ENCODE measurements at places on chromosomes 7 and 10. TPM values are rescaled to one million over a fixed set of nuclear protein-coding genes. Genes with fewer than 3 reads are reported as not detected.
A peak's percentile ranks its signal among the peaks of the same experiment; 100 is the strongest.

Gene SEMA3E
- polyA plus RNA-seq = 12.6 TPM

Gene POM121C
- 21.6 TPM for polyA plus RNA-seq

Gene ZNF777
- polyA plus RNA-seq = 15.0 TPM

Gene C10orf62
- polyA plus RNA-seq = not detected

Gene ANK3
- polyA plus RNA-seq = 10.9 TPM

Gene HMX3
- polyA plus RNA-seq = not detected

Gene AOC1
- polyA plus RNA-seq = not detected

Gene TUBAL3
- 0.05 TPM for polyA plus RNA-seq

Gene H2AZ2
- 127 TPM for polyA plus RNA-seq

DNA sequence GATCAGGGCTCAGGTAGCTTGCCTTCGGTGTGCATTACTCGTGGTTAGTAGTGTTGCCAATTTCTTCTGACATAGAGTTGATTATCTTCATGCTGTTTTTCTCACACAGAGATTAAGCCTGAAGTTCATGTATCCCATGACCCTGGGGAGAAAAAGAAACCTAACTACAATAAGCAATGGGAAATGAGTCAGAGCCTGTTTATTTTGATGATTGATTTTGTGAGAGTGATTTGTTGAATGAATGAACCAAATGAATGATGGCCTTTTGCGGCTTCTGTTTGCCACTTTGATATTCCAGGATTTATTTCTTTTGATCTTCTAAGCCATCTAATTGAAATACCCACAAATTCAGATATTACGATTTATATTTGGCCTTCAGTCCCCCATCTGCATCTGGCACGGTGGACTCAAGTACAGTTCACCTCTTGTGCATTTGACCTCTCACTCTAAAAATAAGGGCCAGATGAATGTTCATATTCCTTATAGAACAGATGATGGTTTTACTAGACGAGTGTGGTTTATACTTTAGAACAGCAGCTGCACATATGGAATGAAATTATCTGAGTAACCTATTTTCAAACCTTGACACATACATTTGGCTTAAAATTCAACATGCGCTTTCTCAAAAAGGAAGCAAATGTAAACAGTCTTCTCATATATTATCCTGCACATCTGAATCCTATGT, 110.7 kb downstream of the PLCE1 start:
- DNase-seq = no peak

- DNase-seq = no peak
Observed at GRCh38 chr10:51862149-51862548, 162.8 kb upstream of the CSTF2T start.

- DNase-seq = peak; percentile 28
Observed at GRCh38 chr10:99435986-99436638, 5.7 kb upstream of the GOT1 start.

DNA sequence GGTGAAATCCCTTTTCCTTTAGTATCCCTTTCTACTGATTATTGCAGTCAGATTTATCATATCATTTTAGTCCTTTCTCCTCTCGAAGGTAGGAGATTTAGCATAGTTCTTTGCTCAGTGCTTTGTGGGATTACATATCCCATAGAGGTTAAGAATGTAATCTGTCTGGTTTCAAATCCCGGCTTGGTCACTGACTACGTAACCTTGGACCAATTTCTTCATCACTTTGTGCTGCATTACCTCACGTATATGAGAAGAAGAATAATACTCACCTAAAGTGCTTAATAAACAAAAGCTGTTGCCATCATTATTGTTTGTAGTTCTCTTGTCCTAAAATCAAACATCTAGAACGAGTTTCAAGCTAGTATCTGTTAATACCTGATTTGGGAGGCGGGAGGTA, 74.0 kb downstream of the KMT2E start:
- no peak for DNase-seq

DNA sequence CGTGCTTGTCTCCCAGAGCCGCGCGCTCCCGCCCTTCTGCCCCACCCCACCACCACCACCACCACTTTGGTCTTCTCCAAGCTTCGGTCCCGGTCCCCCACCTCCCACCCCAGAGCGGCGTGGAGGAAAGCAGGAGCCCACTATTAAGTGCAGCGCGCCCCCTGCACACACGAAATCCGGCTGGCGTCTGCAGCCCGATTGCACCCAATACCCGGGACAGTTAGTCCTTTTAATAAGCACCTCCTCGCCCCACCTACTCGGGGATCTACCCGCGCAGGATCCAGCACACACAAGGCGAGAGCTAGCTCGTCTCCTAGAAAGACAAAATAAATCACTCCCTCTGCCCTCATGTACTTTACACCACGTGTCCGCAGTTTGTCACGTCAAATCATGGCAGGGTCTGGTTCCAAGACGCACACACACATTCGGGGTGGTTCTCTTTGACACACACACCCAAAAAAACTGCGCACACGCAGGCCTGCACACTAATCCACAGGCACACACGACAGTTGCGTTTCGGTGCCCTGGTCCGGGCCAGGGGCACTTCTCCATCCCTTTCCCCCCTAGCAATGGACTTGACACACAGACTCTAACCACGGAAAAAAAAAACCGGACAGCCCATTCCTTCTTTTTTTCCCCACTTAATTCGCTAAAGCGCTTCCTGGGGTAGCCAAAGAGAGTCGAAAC, 1.6 kb downstream of the SFMBT2 start:
- no peak for DNase-seq

- DNase-seq = no peak
Observed at GRCh38 chr10:125762692-125763648, 12.7 kb downstream of the MMP21 start.

DNA sequence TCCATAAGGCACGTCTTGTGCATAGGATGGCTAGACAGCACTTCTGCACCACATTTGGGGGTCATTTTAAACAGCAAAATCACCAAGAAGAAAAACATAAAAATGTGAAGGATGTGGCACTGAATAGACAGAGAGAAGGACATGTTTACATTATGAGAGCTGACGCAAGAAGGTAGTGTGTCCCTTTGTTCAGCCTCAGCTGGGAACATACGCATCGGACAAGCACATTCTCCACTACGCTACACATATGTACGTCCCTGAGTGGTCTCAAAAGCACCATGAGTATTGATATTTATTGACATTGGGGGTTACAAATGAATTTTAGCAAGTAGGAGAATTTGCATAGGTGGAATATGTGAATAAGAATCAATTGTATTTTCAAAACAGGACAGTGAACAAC, 20.2 kb downstream of the DDC start:
- no peak for DNase-seq

GRCh38 chr7:44634187-44634838, 27.9 kb downstream of the OGDH start:
- DNase-seq = no peak

- no peak for DNase-seq
Observed at GRCh38 chr10:127298381-127298780, 102.0 kb upstream of the INSYN2A start.

DNA sequence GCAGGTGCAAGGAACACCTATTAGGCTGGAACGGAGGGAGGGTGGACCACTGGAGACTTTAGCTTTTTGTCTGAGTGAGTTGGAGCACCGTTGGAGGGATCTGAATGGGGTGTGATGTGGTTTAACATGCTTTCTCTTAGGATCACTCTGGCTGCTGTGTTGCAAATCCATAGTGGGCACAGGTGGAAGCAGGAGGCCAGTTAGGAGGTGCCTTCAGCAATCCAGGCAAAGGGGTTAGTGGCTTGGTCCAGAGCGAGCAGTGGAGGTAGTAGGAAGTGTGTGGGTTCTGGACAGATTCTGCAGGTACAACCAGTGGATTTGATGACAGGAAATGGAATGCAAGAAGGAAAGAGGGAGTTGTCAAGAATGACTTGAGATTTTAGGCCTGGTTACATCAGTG, 95.0 kb downstream of the MMRN2 start:
- no peak for DNase-seq

DNA sequence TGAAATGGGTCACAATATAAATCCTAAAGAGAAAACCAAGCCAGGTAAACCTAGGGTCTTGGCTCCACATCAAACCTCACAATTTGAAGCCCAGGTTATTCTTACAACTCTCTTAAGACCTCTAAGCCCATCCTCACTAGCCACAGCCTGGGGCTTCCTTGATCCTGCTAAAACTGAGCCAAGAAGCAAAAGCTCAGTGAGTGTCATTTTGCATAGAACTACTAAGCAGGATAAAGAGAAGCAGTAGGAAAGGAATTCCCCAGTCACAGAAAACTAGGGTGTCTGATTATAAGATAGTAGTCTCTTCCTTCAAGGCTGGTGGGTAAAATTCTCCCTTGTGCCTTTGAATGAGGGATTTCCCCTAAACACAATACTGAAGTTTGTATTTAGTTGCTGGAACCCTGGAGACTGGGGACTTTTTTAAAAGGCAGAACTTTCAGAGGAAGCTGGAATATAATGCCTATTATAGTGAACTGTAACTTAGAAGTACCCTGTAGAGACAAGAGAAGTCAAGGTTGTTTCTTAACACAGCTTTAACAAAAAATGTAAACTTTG, 196.6 kb upstream of the KIAA1217 start:
- no peak for DNase-seq

DNA sequence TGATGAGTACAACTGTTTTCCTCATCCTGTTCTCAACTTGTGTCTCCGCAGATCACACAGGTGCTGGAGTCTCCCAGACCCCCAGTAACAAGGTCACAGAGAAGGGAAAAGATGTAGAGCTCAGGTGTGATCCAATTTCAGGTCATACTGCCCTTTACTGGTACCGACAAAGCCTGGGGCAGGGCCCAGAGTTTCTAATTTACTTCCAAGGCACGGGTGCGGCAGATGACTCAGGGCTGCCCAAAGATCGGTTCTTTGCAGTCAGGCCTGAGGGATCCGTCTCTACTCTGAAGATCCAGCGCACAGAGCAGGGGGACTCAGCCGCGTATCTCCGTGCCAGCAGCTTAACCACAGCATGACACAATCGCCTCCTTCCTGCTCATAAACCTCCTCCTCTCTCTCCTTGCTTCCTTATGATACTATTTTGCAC, 126.7 kb upstream of the PRSS58 start:
- DNase-seq = no peak

DNA sequence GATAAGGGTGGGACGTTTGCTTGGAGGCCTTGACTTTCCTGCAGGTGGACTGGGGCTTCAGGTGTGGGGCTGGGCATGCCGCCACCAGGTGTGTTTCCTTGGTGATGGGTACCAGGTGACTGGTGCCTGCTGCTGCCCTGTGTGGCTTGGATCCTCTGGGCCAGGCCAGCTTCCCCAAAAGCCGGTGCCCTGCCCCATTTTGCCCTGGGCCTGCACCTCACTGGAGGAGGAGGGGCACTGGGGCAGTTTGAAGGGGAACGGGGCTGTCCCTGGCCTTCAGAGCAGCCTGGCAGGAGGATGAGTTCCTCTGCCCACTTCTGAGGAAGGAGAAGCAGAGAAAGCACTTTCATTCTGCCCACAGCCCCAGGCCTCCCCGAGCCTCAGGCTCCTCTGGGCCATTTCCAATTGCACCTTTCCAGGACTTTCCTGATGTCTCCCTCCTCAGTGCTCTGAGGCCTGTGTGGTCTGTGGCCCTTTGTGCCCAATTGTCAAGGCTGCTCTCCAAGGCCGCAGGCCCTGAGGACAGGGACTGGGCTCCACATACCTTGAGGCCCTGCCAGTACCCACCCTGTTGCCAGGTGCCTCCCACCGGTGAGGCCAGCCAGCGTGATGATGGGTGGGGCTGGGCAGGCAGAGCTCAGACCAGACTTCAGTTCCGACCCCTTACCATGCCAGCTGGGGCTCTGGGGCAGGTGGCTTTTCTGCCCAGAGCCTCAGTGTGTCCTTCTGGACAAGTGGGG, 25.3 kb upstream of the SMARCD3 start:
- DNase-seq = no peak

GRCh38 chr7:15687546-15688278, 1.2 kb upstream of the MEOX2 start:
- DNase-seq = no peak

DNA sequence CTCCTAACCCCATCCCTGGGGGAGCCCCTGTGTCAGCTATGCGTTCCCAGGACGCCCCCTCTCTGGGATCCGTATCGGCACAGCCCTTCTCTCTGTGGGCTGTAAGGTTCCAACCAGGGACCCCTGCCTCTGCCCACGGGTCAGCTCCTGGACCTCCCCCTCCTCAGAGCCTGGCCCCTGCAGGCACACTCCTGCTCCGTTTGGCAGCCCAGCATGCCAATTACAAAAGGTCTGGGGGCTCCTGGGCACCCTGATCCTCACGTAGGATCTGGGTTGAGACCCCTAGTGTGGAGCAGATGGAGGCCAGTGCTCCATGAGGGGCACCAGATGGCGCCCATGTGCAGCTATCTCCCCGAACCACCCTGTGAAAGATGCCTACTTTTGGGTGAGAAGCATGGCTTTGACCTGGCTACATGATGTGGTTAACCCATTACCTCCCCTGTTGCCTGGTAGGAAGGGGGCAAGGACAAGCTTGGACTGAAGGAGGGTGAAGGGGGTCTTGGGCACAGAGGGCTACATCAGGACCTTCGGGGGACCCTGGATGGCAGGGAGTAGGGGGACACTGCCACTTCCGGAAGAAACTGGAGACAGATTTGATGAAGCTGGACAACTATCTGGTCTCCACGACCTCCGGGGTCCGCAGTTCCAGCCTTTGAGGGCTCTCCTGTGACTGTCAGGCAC, 9.0 kb downstream of the TACR2 start:
- DNase-seq = no peak

DNA sequence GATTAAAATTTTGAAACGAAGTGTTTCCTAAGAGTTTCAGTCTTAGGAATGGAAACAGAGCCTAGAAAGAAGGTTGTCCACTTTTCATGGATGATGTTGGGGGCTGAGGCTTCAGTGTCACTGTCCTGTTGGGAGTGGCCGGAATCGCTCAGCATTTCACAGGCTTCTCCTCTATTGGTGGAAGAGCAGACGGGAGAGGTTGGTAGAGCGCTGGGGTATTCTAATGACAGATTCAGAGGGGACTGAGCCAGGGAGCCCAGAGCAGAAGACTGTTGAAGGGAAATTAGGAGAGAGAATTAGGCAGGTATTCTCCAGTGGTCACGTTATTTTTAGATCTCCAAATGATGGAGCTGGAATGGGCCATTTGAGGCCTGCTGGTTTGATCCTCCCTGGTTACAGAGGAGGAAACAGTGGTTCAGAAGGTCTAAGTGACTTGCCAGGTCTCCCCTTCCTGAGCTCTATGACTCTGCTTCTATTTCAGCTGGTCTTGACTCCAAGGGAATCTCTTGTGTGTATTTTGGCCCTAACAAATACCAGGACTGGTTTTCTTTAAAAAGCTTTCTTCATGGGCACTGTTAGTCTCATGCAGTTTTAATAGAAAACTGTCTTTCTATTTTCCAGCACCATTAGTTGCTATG, 35.7 kb upstream of the EEPD1 start:
- DNase-seq = no peak

DNA sequence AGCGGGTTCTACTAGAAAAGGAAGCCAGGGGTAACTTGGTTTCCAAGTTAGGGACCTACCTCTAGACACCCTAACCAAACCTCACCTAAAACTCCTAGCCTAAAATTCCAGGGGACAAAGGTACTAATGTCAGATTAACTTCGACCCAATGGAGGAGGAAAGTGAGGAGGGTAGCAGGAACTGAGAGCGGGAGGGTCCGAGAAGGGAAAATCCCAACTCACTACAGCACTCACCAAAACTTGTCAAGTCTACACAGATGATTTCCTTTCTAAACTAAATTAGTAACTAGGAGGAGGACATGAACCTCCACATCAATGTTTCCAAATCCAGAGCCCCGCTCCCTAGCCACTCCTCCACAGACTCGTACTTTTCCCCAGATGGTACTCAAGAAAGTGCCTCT, 22.6 kb downstream of the CHCHD3 start:
- DNase-seq = no peak
